ENCODE measurements at places on chromosomes 2 and 18. TPM values are rescaled to one million over a fixed set of nuclear protein-coding genes. Genes with fewer than 3 reads are reported as not detected.

DNA sequence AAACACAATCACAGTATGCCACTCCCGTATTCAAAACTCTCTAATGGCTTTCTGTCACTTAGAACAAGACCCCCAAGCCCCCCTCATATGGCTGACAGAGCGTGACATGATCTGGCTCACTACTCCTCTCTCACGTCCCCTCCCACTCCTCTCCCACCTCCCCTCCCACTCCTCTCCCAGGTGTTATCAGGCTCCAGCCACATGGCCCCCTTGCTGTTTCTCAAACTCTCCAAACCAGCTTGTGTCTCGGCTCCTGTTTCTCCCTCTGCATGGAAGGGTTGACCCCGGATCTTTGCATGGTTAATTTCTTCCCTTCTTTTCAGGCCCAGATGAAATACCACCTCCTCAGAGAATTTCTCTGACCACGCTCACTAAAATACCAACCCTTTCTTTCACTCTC is 180.8 kb downstream of the SLC8A1 start:
- no peaks in the 10 kb centered on the region for H3K27me3 ChIP-seq
- H3K4me3 ChIP-seq = no peak overlapping the region
- H3K27ac ChIP-seq = no peak overlapping the region
- no peak for DNase-seq
- H3K36me3 ChIP-seq = no peaks in the 10 kb centered on the region

DNA sequence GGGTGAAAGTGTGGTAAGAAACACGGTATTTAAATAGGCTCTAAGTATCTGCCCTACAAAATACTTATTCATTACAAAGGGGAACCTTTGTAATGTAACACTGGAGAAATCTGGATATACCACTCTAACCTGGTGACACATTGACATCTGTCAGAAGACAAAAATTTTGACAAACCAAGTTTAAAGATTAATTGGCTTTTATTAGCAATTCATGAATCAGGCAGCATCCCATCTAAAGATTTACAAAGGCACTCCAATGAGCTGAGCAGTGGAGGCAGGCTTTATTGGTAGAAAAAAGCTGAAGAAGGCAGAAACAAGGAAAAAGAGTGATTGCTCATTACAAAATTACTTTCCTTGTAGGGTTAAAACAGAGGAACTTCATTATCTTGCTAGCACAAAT is 35.0 kb downstream of the BMPR2 start:
- H3K4me3 ChIP-seq = no peak overlapping the region
- no peaks in the 10 kb centered on the region for H3K36me3 ChIP-seq
- H3K27ac ChIP-seq = no peak overlapping the region
- H3K27me3 ChIP-seq = no peaks in the 10 kb centered on the region
- DNase-seq = no peak
- H3K4me1 ChIP-seq = peaks cover 29% of the 10 kb centered on the region

DNA sequence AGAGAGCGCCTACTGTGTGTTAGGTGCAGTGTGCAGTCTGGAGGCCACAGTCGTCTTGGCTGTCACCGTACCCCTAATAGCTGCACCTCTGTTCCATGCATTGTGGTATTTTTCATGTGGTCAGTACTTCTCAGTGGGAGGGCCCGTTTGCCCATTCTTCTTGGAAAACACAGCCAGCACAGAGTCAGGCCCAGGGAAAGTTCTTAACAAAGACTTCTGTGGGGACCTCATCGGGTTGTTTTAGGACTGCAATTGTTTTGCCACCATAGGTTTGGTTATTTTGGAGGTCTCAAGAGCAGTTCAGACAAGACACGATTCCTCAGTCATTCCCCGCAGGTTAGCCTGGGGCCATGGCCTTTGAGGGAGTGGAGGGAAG is 62.3 kb downstream of the SMIM21 start:
- no peaks in the 10 kb centered on the region for H3K36me3 ChIP-seq
- DNase-seq = no peak
- H3K27ac ChIP-seq = no peak overlapping the region
- H3K4me3 ChIP-seq = no peak overlapping the region
- no peaks in the 10 kb centered on the region for H3K27me3 ChIP-seq
- no peaks in the 10 kb centered on the region for H3K4me1 ChIP-seq

The CAPN14 gene
- not detected for total RNA-seq

DNA sequence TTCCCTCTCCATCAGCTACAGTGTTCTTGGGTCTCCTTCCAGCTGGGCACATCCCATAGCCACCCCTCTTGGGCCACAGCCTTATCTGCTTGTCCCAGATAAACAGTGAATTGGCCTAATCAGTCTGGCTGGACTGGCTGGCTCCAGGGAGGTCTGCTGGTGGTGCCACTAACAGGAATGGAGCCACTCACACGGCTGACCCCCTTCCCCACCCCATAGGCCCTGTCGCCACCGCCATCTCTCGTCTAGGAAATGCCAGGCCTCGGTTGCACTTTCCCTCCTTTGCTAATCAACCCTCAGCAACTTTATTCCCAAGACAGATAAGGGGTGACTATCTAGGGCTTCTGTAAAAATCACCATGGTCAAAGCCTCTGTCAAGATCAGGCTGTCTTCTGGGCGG is 23.0 kb upstream of the TNP1 start:
- no peaks in the 10 kb centered on the region for H3K27me3 ChIP-seq
- H3K4me3 ChIP-seq = no peak overlapping the region
- peak overlapping the region; percentile 0 for H3K27ac ChIP-seq
- DNase-seq = no peak
- peaks cover 44% of the 10 kb centered on the region for H3K4me1 ChIP-seq
- H3K36me3 ChIP-seq = no peaks in the 10 kb centered on the region

DNA sequence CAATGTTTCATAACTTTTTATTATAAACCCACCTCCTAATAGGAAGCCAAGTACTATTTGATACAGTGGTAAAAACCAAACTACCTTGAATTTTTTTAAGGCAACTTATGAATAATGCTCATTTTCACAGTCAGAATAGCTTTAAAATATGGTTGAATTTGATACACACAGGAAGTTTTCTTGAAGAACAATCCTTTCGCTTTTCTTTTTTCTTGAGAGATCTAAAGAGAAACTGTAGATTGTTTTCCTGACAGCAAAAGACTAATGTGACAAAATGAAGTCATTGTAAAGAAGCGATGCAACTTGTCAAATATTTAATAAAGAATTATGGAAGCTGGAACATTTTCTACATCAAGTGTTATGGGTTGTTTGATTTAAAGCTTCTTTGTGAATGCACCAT is 227.7 kb downstream of the ALPK2 start:
- no peaks in the 10 kb centered on the region for H3K36me3 ChIP-seq
- H3K27ac ChIP-seq = no peak overlapping the region
- no peaks in the 10 kb centered on the region for H3K27me3 ChIP-seq
- no peak for DNase-seq
- H3K4me1 ChIP-seq = no peaks in the 10 kb centered on the region
- no peak overlapping the region for H3K4me3 ChIP-seq

The SCYGR3 gene
- total RNA-seq = not detected

GRCh38 chr18:42401131-42401673 is 446.2 kb downstream of the PIK3C3 start:
- H3K27me3 ChIP-seq = no peaks in the 10 kb centered on the region
- H3K4me3 ChIP-seq = no peak overlapping the region
- DNase-seq = no peak
- no peak overlapping the region for H3K27ac ChIP-seq
- no peaks in the 10 kb centered on the region for H3K4me1 ChIP-seq

GRCh38 chr2:6945087-6945813 is 28.0 kb downstream of the RNF144A start:
- H3K4me1 ChIP-seq = peaks cover 3% of the 10 kb centered on the region
- no peaks in the 10 kb centered on the region for H3K27me3 ChIP-seq
- DNase-seq = no peak
- H3K4me3 ChIP-seq = no peak overlapping the region

The SULT1C4 gene
- total RNA-seq = not detected

- no peak overlapping the region for H3K4me3 ChIP-seq
- DNase-seq = no peak
- H3K27ac ChIP-seq = no peak overlapping the region
These were observed 62.9 kb downstream of the POMC start for GRCh38 chr2:25105336-25106085.

The DPP10 gene
- total RNA-seq = not detected

- no peaks in the 10 kb centered on the region for H3K36me3 ChIP-seq
- H3K27ac ChIP-seq = no peak overlapping the region
- no peak overlapping the region for H3K4me3 ChIP-seq
- H3K27me3 ChIP-seq = no peaks in the 10 kb centered on the region
- DNase-seq = no peak
These were observed 58.8 kb upstream of the HPCAL1 start for GRCh38 chr2:10243926-10244270.

GRCh38 chr2:46120792-46121555 is 176.2 kb upstream of the EPAS1 start:
- no peak overlapping the region for H3K4me3 ChIP-seq
- no peak overlapping the region for H3K27ac ChIP-seq
- peaks cover 48% of the 10 kb centered on the region for H3K4me1 ChIP-seq
